ENCODE measurements at places on chromosomes 7 and 10. TPM values are rescaled to one million over a fixed set of nuclear protein-coding genes. Genes with fewer than 3 reads are reported as not detected.

Gene IKZF1
- total RNA-seq = 0.17 TPM

Gene SOSTDC1
- not detected for total RNA-seq

Gene CALCR
- total RNA-seq = not detected

Gene CXCL12
- 1.4 TPM for total RNA-seq

Gene POLR2J2
- total RNA-seq = 1.6 TPM

Gene HMX2
- total RNA-seq = not detected

Gene ANKRD61
- total RNA-seq = under 0.01 TPM

Gene PTF1A
- not detected for total RNA-seq

Gene CALN1
- 2.4 TPM for total RNA-seq

Gene EPHB6
- total RNA-seq = under 0.01 TPM

Gene KCNIP2
- 0.09 TPM for total RNA-seq

Gene PRKAR2B
- 16.0 TPM for total RNA-seq

Gene FZD8
- 17.9 TPM for total RNA-seq

Gene YAE1
- total RNA-seq = 12.6 TPM

Gene MEST
- 1.1 TPM for total RNA-seq

Gene SFXN2
- total RNA-seq = 7.0 TPM

Gene CADPS2
- 82.9 TPM for total RNA-seq

Gene CCDC172
- not detected for total RNA-seq

Gene SLC13A4
- not detected for total RNA-seq

Gene KNDC1
- not detected for total RNA-seq

Gene SEMA3A
- 135 TPM for total RNA-seq

Gene NRCAM
- total RNA-seq = 1.2 TPM

Gene EN2
- total RNA-seq = under 0.01 TPM

Gene ATOH7
- not detected for total RNA-seq

Gene TDRD1
- total RNA-seq = not detected

Gene WIPF3
- not detected for total RNA-seq

Gene CAPZA2
- 188 TPM for total RNA-seq

Gene TACR2
- 0.11 TPM for total RNA-seq

Gene SPDYE8
- not detected for total RNA-seq

Gene FRAT1
- total RNA-seq = 5.5 TPM

Gene OR2A7
- not detected for total RNA-seq

Gene FAM180A
- under 0.01 TPM for total RNA-seq

Gene TLL2
- 0.11 TPM for total RNA-seq

Gene PI4K2A
- total RNA-seq = 9.1 TPM

Gene TMEM273
- total RNA-seq = 5.6 TPM

Gene FFAR4
- total RNA-seq = not detected

Gene ACSM6
- not detected for total RNA-seq

Gene TRIM50
- not detected for total RNA-seq

Gene AKR1C8
- not detected for total RNA-seq

Gene PALD1
- total RNA-seq = 109 TPM

Gene PLCE1
- 1.6 TPM for total RNA-seq

Gene FGFR2
- under 0.01 TPM for total RNA-seq

Gene ENTPD1
- total RNA-seq = 4.4 TPM

Gene CYP3A5
- not detected for total RNA-seq
